Hippocampal formation (tissue), 2 donors: ENCODE measurements at places on chromosomes 2 and 18.

GRCh38 chr18:50659091-50660003 is 99.5 kb downstream of the MAPK4 start:
- DNase-seq = no peak

- DNase-seq = peak; percentile 66
Observed at GRCh38 chr2:133642791-133643191, 74.5 kb upstream of the NCKAP5 start.

GRCh38 chr2:122031544-122032263 is 276.3 kb downstream of the TSN start:
- no peak for DNase-seq

DNA sequence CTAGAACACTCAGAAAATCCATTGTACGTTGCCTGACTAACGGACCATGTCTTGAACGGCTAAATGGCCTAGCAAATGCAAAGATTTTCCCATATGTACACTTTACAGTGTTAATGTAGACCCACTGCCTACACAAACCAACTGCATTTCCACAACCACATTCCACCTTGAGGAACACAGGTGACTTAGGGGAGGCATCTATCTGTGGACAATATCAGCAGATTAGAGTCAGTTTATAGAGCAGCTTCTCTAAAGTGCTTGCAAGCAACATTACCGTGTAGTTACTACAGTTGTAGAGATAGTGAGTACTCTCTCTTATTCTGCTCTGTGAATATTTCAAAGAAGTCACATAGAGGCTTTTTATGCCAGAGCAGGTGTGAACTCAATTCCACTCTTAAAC is 139.6 kb downstream of the TCF4 start:
- DNase-seq = no peak

DNA sequence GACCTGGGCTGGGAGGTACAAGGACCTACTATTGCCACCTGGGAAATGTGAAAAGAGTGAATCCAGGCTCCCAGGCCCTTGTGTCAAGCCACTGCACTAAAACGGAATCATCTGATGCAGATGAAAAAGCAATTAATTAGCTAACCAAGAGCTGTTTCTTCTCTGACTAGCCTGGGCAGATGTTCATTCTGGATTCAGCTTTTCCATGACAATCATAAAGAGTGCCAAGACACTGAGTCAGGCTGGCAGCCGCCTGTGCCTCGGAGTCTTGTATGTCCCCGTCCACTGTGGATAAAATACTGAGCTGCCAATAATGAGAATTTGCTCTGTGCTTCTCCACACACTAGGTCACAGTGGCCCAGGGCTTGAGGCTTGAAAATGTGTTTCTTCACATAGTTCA is 21.7 kb upstream of the LCLAT1 start:
- DNase-seq = peak; percentile 14

DNA sequence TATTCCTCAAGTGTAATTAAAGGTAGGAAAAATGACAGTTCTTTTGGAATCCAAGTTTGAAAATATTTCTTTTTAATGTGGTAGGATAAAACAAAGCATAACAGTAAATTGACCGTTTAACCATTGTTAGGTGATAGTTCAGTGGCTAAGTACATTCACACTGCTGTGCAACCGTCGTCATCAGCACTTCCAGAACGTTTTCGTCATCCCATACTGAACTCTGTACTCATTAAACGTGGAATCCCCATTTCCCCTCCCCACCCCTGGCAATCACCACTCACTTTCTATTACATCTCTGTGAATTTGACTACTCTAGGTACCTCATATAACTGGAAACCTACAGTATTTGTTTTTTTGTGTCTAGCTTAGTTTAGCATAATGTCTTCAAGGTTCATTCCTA is 32.9 kb upstream of the FZD5 start:
- DNase-seq = no peak

- no peak for DNase-seq
Observed at GRCh38 chr2:198525211-198525969, 721.0 kb downstream of the PLCL1 start.

- DNase-seq = no peak
Observed at GRCh38 chr2:102251042-102251848, 60.1 kb upstream of the IL1RL1 start.

DNA sequence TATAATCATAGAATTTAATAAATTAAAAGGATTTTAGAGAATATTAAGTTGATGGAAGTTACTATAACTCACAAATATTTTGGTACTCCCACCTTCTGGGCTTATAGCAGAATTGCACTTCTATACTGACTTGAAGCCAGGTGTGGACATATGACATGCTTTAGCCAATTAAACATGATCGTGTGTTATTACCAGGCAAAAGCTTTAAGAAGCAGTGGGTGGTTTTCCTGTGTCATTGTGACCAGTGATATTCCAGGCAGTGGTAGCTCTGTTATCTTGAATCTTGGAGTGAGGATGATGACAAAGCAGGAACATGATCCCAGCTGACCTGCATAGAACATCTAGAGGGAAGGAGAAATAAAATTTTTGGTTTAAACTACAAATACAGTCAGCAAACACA is 370.9 kb upstream of the ZEB2 start:
- no peak for DNase-seq

GRCh38 chr2:195795879-195796278 is 138.9 kb downstream of the SLC39A10 start:
- DNase-seq = no peak

- no peak for DNase-seq
Observed at GRCh38 chr18:75161256-75162028, 47.5 kb downstream of the PTGR3 start.

DNA sequence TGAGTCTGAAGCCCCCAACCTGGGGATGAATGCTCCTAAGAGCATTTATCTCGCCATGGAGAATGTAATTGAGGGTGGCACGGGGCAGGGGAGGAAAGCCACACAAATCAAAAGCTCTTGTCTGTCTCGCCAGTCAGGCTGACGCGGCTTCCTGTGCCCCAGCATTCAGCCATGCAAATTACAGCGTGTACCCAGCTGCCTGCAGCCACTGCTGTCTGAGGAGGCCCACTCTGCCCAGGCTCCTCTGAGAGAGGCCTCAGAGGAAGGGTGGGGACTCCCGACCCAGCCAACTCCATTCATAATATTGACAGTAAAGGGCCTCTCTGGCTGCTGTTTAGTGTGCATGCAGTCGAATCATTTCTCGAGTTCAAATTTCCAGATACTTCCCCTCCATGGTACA is 22.0 kb downstream of the SMAD7 start:
- DNase-seq = peak; percentile 63

DNA sequence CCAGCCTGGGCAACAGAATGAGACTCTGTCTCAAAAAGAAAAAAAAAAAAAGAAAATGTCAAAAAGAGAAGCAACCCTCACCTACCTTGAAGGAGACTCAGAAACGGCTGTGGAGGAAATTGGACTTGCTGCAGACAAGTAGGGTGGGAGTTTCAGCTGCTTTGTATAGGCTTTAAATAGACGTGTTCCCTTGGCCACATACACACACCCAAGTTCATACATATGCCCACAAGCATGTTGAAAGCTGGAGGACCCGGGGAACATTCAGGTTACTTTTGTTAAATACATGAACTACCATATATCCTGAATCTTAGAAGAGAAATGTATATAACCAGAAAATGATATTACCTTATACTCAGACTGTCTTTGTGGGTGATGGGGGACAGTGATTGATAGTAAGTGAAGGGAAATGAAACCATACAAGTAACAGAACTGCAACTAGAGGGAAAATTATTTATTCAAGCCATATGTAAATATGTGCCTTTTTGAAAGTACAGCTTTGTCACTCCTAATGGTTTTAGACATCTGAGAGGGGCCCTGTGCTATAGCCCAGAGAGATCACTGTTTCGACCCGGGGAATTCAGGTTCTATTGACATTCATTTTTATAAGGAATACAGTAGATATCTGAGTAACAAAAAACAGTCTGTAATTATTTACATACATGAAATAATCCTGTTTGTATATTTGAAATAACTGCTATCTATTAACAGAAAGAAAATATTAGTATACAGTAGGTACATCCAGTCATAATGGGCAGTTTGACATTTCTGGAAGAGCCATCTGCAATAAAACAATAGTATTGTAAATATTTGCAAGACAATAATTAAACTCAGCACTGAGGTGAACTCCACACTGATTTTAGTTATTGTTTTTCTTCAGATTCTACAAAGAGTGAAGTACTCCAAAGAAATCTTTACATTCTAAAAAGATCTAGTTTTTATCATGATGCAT is 48.0 kb upstream of the TGIF1 start:
- DNase-seq = no peak

GRCh38 chr2:233360771-233361176 is 6.5 kb downstream of the DGKD start:
- DNase-seq = no peak

DNA sequence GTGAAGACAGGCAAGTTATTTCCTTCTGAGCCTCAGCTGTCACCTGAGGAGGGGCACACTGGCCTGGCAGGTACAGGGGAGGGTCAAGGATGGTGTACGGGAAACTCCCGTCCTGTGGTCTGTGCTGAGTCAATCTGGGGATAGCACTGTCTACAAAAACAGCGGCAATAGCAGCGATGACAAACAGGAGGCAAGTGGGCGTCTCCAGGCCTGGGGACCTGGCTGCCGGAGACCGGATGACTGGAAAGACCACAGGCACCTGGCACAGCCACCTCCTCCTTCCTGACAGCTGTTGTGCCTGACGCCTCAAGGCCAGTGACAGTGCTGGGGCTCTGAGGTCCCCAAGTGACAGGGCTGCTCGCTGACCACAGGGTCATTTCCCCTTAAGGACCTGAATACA is 202.1 kb upstream of the HS6ST1 start:
- DNase-seq = no peak

GRCh38 chr2:133833746-133834145 is 265.5 kb upstream of the NCKAP5 start:
- no peak for DNase-seq

GRCh38 chr18:77049938-77050337 is 82.6 kb downstream of the MBP start:
- DNase-seq = no peak

DNA sequence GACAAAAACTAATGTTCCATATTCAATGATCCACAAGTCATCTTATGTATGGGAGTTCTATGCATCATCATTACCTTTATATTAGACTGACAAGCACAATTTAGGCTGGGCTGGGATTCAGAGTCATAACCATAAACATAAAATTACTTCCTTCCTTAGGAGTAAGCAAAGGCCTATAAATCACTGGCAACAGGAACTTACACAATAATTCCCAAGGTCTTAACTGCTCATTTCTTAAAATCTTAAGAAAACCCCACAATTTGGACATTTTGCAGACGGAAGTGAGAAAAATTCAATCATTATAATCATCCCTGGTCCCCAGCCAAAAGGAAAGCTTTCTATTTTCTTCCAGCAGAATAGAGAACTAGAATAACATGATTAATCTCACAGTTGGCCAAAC is 232.3 kb downstream of the DYM start:
- no peak for DNase-seq

- no peak for DNase-seq
Observed at GRCh38 chr2:37201766-37202165, 5.5 kb downstream of the CEBPZOS start.

GRCh38 chr18:31206787-31207381 is 44.2 kb upstream of the DSC1 start:
- no peak for DNase-seq

GRCh38 chr2:121489284-121489683 is 41.4 kb upstream of the RNU4ATAC start:
- DNase-seq = no peak

DNA sequence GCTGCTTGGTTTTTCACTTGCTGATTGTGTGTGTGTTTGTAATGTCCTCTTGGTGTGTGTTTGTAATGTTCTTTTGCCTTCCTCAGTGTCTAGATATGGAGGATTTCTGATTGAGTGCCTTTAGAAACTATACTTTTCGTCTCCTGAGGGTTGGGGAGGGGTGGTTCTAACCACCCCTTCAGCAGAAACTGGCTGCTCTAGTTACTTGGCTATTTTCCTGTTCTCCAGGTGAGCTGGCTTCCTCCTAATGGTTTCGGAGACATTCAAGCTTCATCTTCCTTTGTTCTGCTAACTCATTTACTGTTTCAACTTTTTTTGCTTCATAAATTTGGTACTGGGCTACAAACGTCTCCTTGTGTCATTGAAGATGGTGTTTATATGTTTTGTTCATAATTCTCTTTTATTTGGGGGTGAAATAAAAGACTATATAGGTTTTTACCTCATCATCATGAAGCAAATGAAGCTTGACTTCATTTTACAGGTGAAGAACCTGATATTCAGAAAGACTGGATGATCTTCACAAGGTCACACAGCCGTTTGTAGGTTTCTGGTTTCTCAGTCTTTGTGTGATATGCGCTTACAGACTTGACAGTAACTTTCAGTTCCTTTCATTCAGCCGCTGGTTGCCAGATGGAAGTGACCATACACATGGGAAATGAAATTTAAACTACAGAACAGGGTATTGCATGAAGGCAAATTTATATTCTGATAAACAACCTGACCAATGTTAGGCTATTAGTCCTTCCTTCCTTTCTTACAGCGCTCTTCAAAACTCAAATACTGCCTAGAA is 238.5 kb downstream of the GALR1 start:
- DNase-seq = no peak

GRCh38 chr2:98975611-98976010 is 39.6 kb upstream of the CRACDL start:
- DNase-seq = no peak

DNA sequence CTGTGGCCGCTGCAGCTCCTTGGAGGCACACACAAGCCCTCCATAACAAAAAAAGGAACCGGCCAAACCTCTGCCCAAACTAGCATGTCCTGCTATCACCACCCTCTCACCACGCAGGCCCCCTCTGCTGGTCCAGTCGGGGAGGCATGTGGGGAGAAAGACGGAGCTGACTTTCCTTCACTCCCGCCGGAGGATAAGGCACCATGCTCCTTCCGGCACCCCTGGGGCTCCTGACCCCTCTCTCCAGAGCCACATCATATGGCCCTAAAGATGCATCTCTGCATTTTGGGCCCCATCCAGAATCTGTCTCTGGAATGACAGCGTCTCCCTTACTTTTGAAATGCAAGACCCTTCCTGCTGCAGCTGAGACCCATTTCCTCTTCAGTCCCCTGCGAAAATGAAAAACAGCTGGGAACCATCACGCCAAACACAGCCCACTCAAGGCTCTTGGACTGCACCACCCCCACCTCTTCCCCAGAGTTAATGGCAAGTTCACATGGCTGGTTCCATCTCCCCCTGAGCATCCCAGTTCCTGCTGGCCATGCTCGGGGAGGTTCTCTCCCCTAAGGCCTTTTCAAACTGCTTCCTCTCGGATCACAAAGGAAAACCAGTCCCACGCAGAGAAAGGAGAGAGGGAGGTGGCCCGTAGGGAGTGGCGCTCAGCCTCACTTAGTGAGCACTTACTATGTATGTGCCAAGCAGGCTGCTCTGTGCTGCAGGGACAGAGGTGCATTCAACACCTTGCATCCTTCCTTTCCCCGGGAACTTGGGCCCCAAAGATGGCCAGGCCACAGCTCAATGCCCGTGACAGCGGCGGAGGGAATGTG is 35.2 kb upstream of the MLPH start:
- no peak for DNase-seq

GRCh38 chr2:121777699-121778058 is 22.2 kb downstream of the TSN start:
- no peak for DNase-seq

- DNase-seq = no peak
Observed at GRCh38 chr2:202149936-202150335, 76.9 kb downstream of the KIAA2012 start.
